CD4-positive, CD25-positive, alpha-beta regulatory T cell (primary cell): ENCODE measurements at places on chromosomes 11 and 22. TPM values are rescaled to one million over a fixed set of nuclear protein-coding genes. Genes with fewer than 3 reads are reported as not detected.
A peak's percentile ranks its signal among the peaks of the same experiment; 100 is the strongest.

The DAGLA gene
- total RNA-seq: 0.94 TPM

DNA sequence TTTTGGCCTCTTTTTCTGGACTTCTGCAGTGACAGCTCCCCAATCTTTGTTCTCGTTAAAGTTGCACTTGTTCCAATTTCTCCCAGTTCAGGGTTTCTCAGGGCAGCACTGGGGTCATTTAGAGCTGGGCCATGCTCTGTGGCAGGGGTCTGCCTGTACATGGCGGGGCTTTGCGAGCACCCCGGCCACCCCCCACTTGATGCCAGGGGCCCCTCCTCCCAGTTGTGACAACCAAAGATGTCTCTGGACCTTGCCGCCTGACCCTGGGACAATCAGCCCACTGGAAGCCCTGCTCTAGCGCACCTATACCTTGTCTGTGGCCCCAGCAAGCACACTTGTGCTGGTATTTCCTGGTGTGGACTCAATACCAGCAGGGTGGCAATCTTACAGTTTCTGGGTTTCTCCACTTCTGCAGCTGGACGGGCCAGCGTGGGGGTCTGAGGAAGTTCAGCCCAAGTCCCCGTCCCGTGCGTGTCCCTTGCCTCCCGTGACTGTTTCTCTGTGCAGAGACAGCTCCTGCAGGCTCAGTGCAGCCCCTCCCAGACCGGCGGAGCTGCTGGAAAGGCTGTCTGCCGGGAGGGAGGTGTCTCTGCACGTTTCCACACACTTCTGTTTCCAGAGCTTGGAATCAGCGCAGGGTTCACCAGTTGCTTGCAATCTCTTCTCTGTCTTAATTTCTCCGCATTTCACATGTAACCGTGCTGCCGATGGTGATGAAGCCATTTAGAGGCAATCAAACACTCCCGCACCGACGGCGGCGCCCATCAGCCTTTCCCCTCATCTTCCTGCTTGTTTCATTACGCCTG, 1328.9 kb downstream of the BRD1 start:
- no peak for DNase-seq

The C11orf87 gene
- total RNA-seq: not detected

DNA sequence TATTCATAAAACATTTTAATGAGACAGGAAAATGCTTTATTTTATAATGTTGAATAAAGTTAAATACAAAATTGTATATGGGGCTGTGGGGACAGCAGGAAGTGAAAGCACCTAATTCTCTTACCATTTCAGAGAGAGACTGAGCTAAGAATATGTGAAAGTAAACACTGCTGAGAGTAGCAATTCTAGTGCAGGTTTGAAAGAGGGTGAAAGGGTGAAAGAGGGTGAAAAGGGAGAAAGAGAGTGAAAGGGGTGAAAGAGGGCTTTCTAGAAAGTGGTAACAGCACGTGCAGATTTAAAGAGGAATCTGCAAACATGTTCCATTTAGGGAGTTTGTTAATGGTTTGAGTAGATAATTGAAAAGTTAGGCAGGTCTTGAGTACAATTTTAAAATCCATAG, 652.0 kb upstream of the CCDC90B start:
- no peak for DNase-seq

The SCGB1C1 gene
- total RNA-seq: not detected

GRCh38 chr11:76266286-76267100, 60.2 kb upstream of the WNT11 start:
- DNase-seq: no peak

DNA sequence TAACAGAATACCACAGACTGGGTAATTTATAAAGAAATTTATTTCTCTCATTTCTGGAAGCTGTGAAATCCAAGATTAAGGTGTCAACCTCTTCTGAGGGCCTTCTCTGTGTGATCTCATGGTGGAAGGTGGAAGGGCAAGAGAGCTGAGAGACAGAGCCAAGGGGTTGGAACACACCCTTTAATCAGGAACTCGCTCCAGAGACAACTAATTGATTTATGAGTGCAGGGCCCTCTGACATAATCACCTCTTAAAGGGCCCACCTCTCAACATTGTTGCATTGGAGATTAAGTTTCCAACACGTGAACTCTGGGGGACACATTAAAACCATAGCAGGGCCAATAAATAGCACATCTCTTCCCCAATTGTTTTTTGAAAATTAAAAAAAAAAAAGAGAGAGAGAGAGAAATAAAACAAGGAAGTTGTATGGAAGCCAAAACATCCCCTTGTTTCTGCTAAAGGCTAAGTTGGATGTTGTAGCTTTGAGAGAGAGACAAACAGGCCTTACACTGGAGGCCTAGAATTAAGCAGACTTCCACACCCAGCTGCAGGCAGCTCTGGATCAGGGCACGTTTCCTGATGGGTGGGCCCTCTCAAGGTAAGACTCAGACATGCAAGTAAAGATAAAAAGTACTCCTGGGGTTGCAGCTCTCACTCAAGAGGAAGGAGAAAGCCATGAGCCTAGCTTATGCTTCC, 64.1 kb upstream of the BIRC3 start:
- no peak for DNase-seq

The TNNI2 gene
- not detected for total RNA-seq

GRCh38 chr11:2901854-2902783, 16.5 kb upstream of the CDKN1C start:
- peak; percentile 91 for DNase-seq

The SELENOO gene
- total RNA-seq: 31.9 TPM

The CNGA4 gene
- total RNA-seq: 0.20 TPM

DNA sequence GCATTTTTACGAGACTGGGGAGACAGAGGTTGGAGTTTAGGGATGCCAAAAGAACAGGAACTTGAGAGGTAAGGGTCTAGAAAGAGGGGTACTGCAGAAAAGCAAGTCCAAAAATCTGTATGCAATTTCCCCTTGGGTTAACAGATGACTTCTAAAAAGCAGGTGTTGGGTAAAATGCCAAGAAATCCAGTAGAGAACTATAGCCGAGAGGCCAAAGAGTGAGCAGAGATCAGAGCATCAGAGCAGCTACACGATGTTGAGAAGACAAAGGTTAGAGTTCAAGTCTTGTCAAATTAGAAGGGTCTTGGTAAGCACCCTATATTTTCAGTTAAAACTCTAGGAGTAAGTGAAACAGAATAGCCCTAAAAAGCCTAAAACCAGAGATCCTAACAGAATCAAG, 145.2 kb downstream of the FCHSD2 start:
- no peak for DNase-seq

- DNase-seq: no peak
These were observed 2.5 kb upstream of the SORL1 start for GRCh38 chr11:121449626-121450025.

- DNase-seq: no peak
These were observed 11.3 kb downstream of the MAML2 start for GRCh38 chr11:96331699-96332116.

- peak; percentile 4 for DNase-seq
These were observed 1.1 kb downstream of the CAVIN3 start for GRCh38 chr11:6319001-6319703.
